ENCODE measurements at places on chromosomes 4 and X.

DNA sequence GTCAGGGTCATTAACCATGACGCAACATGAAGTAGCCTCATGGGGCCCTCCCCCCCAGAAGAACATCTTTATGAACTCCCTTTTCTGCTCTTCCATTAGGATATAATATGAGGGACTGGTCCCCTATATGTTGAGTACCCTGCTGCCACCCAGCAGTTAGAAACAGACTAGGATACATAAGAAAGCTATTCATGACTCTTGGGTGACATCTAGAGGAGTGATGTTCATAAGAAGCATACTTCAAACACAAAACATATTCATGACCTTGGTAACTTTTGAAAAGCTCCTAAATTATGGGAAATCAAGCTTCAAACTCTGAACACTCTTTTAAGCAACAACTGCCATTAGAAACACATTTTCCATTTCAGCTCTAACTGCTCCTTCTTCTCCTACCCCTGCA lies 155.2 kb upstream of the SPIN4 start:
- peak; percentile 70 for DNase-seq

DNA sequence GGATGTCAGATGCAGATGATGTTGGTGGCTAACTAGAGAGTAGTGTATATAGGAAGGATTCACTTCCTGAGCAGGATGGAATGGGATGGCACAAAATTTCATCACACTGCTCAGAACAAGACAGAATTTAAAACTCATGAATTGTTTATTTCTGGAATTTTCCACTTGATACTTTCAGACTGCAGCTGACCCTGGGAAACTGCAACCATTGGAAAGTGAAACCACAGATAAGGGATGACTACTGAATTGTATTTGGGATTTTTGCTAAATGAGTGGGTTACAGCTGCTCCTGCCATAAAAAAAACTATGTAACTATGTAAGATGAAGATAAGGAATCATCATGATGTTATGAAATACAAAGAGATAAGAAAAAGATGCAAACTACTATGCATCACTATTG lies 51.4 kb downstream of the NPY5R start:
- no peak for DNase-seq

DNA sequence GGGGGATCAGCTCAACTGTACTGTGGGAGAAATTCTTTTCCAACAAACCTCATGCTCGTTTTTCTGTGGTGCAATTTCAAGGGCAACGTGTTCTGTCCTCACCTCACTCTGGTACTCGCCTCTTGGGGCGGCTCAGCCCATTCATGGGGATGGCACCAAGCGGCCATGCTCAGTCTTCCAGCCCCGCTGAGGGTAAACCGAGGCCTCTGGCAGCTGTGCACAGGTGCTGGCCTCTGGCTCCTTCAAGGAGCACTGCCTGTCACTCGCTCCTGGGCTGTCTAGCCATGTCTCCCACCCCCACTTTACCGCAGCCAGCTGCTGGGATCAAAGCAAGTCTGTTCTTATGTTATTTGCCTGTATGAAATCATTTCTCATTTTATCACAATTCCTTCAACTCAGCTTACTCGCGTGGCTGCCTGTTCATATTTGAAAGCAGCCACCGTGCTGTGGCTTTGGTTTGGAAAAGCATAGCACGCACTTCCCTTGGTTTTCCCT lies 70.2 kb downstream of the MTMR1 start:
- DNase-seq, result no peak

- DNase-seq, result no peak
These were observed 62.9 kb downstream of the BRCC3 start for GRCh38 chrX:155134255-155134654.

DNA sequence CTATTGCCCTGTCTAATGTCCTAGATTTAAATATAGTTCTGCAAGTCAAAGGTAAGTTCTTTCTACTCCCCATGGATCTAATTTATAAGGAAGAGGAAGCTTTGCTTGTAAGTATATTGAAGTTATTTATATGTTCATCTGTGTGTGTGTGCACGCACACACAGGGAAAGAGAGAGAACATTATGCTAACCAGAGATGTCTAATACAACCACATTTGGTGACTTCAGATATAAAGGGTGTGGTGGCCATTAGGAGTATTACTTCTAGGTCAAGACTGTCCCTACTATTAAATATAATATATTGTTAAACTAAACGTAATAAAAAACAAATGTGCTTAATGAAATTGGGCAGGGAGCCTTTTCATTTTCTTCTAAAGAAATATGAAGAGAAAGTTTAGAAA lies 4.1 kb downstream of the DCK start:
- peak; percentile 19 for DNase-seq

DNA sequence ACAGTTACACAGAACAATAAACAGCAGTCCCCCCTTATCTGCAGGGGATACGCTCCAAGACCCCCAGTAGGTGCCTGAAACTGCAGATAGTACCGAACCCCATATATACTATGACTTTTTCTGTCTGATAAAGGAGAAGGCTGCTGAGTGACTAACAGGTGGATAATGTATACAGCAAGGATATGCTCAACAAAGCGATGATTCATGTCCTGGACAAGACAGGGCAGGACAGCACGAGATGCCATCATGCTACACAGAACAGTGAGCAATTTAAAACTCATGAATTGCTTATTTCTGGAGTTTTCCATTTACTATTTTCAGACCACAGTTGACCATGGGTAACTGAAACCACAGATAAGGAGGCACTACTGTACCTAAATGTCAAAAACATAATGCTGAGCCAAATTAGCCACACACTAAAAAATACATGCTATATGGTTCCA lies 76.1 kb downstream of the MANBA start:
- DNase-seq, result no peak

Measured in dermis blood vessel endothelial cell (primary cell).